ENCODE measurements at places on chromosomes 5 and 9.

- DNase-seq, result no peak
Observed at GRCh38 chr5:158707534-158707933, 392.2 kb downstream of the EBF1 start.

DNA sequence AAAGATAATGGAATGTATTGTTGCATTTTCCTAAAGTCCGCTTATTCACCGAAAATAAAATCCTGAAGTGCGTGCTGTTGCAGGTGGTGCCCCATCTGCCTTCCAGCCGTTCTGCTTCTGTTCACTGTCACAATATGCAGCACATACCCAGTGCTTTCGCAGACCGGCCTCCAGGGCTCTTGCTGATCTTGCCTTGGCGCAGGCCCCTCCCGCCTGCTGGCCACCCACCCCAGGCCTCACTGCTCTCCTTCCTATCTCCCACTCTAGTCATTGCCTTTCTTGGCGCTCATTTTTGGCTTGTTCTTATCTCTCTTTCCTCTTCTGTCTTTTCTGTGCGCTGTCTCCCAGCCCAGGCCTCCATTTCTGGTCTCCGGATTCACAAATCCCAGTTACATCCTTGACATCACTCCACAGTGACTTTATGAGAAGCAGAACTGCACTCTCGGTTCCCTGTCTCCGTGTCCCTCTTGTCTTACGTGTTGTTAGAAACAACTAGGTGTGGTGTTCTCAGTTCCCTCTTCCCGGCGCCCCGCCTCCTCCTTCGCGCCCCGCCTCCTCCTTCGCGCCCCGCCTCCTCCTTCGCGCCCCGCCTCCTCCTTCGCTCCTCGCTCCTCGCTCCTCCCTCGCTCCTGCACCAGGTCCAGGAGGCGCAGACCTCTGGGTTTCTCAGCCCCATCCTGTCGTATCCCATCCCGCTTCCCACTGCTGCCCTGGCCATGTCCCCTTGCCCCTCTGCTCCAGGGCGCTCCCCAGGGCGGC lies 201.7 kb upstream of the OTULINL start:
- DNase-seq, result no peak

DNA sequence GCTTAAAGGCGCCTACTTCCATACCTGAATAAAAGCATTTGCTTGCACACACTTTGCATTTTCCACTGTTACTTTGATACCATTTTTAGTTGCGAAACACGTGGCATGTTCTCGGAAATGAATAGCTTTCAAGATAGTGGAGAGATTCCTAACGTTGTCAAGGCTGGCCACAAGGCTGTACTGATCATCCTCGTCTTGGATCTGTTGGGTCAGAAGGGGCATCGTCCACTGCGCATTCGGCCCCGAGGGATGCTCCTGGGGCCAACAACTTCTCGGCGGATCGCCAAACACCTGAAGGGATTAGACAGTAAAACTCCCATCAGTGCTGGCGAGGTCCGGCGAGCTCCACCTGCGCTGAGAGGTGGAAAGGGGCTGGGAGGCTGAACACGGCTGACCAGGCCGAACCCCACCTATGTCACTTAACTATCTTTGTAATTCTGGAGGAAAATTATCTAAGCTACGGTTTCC lies 599 bp downstream of the RAD1 start:
- DNase-seq, result no peak

DNA sequence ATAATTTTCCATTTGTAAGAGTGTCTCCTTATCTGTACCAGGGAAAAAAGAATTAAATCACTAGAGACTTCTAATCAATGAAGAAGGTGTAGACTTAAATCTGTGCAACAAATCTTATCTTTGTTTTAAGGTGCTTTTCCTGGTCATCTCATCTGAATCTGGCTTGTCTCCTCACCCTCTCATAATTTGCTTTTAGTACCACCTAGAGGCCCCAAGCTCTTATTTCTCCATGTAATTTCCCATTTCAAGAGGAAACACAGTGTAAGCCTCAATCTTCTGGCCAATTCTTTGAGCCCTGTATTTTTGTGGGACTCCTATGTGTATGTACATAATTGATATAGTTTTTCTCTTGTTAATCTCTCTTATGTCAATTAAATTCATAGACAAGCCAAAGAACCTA lies 1975.3 kb upstream of the CDH6 start:
- DNase-seq, result no peak

DNA sequence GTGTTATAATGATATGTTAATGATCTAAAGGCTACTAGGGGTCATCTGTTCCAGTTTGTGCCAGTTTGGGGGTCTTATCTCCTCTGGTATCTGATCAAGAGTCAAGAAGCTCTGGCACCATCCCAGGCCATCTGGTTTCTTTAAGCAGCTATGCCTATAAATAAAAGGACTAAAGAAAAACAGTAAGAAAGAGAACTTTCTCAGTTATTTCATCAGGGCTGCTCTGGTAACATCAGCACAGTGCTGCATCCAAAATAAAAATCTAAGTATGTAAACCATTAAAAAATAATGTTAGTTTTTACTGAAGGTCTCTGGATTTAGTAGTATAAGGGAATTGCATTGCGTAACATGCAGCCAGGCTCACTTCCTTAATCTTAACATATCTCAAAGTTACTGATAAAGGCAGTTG lies 185.0 kb downstream of the NR2F1-AS1 start:
- DNase-seq, result no peak

- no peak for DNase-seq
Observed at GRCh38 chr5:69213513-69214215, 21.0 kb upstream of the CDK7 start.

GRCh38 chr9:129437626-129438323 lies 183.1 kb downstream of the C9orf50 start:
- DNase-seq, result no peak

DNA sequence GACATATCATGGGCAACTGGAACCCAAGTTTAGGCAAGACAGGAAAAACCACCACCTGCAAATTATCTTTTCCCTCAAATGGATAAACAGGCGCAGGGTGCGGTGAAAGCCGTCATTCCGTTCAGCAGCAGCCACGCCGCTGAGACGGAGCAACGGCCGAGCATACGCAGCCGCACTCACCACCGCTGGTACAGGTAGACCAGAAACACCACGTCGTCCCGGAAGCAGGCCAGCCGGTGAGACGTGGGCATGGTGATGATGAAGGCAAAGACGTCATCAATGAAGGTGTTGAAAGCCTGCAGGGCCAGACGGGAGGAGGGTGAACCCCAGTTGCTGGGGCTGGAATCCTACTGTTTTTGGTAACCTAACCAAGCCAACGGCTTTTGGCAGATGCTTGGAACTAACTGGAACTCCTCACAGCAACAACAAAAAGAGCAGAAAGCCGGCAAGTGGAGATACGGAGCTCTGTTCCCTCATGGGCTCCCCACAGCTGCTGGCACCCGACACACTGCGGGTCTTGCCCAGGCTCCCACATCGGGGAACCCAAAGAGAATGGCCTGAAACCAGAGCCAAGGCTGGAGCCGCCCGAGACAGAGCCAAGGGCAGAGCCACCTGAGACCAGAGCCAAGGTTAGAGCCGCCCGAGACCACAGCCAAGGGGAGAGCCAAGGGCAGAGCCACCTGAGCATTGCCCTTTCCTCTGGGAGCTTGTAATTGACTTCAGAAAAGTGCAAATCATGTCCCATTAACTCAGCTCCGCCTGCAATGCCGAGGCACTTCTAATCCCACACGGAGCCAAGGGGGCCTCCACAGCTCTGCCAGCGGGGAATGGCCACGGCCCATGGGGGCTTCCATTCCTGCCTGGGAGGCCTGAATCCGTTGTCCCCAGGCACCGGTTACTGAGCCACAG lies 24.2 kb downstream of the CLPTM1L start:
- no peak for DNase-seq

- no peak for DNase-seq
Observed at GRCh38 chr5:56288873-56289601, 55.9 kb upstream of the ANKRD55 start.

Measured in stimulated activated CD4-positive, alpha-beta T cell treated with anti-CD3 and anti-CD28 coated beads, Interleukin-15, amount 100 ng/mL, for 1 hour (primary cell).